ENCODE measurements at places on chromosomes 3 and 15.

GRCh38 chr3:78003090-78003489 is 963.2 kb downstream of the ROBO2 start:
- DNase-seq, result no peak

GRCh38 chr3:194487289-194488054 is 670 bp upstream of the ATP13A3 start:
- DNase-seq, result peak; percentile 49

DNA sequence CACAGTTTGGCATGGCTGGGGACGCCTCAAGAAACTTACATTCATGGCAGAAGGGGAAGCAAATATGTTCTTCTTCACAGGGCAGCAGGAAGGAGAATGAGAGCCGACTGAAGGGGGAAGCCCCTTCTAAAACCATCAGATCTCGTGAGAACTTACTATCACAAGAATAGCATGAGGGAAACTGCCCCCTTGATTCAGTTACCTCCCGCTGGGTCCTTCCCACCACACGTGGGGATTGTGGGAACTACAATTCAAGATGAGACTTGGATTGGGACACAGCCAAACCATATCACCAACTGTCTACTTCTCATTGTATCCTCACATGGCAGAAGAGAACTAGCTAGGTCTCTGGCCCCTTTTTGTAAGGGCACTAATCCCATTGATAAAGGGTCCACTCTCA is 30.5 kb downstream of the CCDC32 start:
- no peak for DNase-seq

- DNase-seq, result no peak
These were observed 12.2 kb downstream of the NCEH1 start for GRCh38 chr3:172698631-172699030.

DNA sequence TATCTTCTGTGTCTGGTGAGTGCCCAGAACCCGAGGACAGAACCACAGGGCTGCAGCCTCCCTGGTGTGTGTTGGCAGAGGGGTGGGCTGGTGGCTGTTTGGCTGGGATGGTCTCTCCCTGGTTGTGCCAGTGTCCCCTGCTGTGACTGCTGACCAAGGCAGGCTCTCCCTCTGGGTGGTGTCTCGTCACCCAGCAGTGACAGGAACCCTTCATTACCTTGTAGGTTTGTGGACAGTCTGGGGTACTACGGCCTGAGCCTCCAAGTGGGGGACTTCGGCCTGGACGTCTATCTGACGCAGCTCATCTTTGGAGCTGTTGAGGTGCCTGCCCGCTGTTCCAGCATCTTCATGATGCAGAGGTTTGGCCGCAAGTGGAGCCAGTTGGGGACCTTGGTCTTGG is 6.4 kb upstream of the SLC22A14 start:
- DNase-seq, result no peak

- DNase-seq, result no peak
These were observed 46.5 kb downstream of the SYNPR start for GRCh38 chr3:63324621-63325020.

DNA sequence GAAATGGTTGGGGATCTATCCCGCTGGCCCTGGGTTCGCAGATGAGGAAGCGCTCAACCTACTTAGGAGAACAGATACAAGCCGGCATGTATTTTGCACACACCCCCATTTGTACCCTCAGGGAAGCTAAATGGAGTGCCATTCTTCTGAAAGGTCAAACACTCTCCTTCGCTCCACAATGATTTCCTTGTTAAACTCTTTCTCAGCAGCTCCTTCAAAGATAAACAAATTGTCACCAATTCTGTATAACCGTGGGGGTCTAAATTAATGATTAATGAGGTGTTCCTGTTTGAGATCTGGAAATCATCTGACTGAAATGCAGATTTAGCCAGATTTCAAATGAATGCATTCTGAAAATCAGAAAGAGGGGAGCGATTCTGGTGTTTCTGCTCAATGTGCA is 124.0 kb downstream of the MEGF11 start:
- no peak for DNase-seq

All from activated T-cell treated with anti-CD3 and anti-CD28 coated beads, Interleukin-2, amount 50 U/mL, for 1 hour (primary cell).